ENCODE measurements at places on chromosomes 1 and 21.

GRCh38 chr1:151508833-151509232 is 2.4 kb upstream of the CGN start:
- DNase-seq: no peak

DNA sequence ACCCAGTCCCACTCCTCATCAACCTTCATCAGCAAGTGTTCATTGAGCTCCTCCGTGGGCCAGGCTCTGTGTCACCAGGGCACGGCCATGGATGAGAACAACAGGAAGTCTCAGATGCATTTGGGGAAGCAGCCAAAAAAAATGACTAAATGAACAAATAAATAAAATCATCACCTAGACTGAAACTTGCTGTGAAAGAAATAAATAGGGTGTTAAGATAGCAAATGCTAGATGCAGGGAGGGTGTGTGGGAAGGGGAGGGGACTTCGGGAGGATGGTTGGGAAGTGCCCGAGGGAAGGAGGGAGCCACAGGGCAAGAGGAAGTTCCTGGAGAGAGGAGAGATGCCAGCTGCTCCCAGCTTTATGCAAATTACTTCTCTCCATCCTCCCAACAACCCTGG is 696.7 kb downstream of the PTPRU start:
- DNase-seq: no peak

- DNase-seq: no peak
Observed at GRCh38 chr21:27388825-27389224, 421.9 kb upstream of the ADAMTS5 start.

DNA sequence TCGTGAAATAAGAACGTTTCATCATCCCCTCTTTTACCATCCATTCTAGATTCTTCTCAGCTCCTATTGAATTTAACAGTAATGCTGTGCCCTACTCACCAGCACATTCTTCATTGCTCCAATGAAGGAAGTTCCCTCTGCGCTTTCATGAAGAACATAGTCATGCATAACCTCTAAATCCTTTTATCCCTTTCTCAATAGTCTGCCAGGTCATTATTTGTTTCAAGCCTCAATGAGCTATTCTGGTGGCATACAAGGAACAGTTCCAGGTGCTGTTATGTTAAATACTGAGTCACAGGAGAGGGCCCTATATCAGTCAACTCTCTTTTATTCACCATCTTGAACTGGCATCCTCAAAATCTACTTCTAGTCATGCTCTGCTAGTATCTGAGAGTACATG is 381.0 kb downstream of the GPATCH2 start:
- no peak for DNase-seq

Measured in mucosa of descending colon (tissue), 3 donors.